Esophagus squamous epithelium (tissue), 5 donors: ENCODE measurements at places on chromosomes 5 and 9.

- DNase-seq, result no peak
Measured at GRCh38 chr9:99637641-99638040, 184.0 kb upstream of the NR4A3 start.

DNA sequence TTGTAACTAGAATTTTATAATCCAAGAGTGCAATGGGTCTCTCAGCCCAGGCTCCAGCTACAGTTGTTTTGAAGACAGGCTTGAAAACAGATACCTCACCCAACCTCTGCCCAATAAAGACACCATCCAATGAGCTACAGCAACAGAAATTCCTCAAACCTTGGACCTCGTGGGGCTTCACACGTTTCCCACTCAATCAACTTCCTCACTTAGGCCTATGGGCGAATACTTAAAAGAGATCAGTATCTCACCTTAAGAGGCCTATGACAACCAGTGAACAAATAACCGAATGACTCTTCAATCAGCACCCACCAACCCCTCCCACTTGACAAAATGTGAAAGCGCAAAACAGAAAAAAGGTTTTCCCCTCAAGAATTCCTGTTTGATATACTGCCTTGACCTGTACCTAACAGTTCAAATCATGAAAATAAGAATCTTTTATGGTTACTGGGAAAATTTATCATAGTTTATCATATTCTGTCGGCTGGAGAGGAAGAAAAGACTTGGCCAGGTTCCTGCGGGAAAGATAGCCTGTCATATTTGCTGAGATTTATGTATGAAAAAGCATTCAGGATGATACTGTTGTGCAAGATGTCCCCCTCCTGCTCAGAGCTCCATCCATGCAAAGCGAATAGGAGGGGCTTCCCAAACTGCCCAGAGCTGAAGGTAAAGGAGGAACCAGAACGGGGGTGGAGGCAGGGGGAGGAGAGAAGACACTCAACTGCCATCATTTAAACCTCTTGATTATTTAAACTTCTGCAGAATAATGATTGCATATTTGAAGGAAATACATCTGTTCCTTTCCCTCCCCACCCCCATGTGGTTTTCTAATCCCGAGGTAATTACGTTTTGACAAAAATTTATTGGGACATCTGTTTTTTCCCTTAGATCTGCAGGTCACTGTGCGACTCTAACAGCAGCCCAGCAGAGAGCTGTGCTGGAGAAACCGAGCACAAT, 256.3 kb downstream of the NFIB start:
- no peak for DNase-seq

DNA sequence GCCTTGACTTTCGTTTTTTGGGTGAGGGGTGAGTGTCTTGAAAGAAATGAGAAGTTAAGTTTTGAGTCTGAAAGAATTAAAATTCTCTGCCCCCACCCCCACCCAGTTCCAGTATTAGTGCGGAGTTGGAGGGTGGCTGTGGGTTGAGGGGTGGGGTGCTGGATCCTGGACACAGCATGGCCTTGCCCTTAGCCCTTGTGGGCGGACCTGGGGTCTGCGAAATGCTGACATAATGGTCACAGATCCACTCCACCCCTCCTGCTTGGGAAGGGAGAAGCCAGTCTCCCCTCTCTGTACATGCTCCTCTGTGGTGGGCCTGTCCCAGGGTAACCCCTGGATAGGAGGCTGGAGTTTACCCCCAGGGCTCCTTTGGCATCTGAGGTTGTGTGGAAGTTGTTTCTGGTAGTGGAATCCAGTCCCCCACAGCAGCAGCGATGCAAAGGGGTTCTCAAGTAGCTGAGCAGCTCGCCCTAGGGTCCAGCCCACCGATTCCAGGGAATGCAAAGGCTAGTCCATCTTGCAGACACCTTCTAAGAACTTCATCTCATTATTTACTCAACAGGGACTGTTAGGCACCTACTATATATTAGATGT, 42.8 kb upstream of the TCF7 start:
- no peak for DNase-seq

DNA sequence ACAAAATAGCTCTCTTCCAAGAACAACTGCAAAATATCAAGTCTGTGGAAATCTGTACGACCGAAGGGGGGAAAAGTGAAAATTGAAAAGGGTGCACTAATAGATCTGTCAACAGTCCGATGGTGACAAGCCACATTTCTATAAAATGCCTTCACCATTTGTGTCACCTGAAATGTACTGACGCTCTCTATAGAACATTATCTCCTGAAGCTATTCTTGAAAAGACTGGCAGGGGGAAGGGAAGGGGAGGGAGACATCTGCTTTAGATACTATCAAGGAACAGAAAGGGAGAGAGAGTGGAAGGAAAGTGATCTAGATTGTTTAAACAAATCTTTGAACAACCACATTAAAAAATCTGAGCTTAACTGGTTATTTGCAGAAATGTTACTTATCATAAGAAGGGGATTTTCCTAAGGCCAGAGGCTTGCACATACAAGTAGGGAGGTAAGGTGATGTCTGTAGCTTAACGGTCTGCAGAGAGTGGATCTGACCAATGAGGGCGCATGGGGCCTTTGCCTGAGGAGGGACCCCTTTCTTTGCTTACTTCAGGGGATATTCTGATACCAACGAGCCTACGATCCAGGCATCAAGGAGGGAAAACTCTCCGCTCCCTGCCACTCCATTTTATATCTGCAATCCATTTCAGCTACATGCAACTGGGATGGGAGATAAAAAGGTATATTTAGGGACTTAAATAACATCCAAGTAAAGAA, 92.1 kb downstream of the CRB2 start:
- no peak for DNase-seq
